Activated CD8-positive, alpha-beta T cell treated with anti-CD3 and anti-CD28 coated beads, Interleukin-2, amount 10 ng/mL, durations not matched to agents 7 days and 5 days (primary cell): ENCODE measurements at places on chromosomes 13 and 19.

DNA sequence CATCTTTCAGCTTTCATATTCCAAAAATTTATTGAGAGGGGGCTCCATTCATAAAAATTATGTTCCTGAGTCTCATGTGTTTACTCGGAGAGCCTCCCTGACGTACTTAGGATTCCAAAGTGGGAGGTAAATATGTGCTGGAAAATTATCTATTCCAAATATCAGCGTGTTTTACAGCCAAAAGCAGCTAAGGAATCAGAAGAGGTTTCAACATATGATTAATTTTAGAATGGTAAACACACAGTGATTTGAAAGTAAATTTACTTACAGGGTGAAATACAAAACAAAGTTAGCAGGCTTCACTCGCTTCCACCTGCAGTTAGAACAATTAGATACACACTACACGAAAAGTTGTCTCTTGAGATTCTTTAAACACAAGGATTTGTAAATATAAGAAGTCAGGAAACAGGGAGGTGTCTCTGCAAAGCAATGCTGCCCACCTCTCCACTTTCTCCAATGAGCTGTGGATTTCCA lies 313.8 kb upstream of the NBEA start:
- no peak for DNase-seq

DNA sequence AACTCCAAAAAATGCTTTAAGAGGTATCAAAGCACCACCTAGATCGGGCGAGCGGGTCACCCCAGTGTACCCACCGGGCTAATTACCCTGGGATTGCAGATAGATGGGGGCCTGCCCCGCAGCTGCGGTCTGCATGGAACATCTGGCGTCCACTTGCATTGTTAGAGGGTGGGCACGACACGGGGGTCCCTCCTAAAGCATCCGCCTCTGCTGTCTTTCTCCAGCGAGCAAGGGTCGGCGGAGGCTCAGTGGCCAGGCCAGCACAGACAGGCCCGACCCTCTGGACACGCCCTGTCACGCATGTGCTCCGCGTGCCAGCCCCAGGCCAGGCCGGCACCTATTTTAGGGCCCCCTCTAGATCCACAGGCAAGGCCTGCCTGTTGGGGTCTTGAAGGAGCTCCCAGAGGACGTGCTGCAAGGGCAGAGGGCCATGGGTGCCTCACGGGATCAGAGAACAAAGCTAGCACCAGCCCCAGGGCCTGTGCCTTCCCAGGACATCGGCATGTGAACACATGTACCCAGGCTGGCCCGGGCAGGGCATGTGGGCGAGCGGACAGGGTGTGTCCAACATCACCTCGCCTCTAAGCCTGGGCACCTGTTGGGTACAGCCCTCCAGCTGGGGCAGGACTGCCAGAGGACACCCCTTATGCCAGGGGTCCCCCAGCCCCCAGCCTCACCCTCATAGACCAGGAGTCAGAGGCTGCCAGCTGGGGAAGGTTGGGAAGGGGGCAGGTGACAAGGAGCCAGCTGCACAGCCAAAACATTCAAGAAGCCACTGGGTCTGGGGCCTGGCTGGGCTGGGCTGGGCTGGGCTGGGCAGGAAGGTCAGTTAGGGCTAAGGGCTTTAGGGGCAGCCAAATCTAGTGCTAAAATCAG lies 35.6 kb upstream of the NANOS3 start:
- DNase-seq: no peak

- no peak for DNase-seq
Observed at GRCh38 chr19:6886277-6886897, 992 bp upstream of the ADGRE1 start.

- DNase-seq: no peak
Observed at GRCh38 chr13:83794583-83794982, 87.7 kb downstream of the SLITRK1 start.

DNA sequence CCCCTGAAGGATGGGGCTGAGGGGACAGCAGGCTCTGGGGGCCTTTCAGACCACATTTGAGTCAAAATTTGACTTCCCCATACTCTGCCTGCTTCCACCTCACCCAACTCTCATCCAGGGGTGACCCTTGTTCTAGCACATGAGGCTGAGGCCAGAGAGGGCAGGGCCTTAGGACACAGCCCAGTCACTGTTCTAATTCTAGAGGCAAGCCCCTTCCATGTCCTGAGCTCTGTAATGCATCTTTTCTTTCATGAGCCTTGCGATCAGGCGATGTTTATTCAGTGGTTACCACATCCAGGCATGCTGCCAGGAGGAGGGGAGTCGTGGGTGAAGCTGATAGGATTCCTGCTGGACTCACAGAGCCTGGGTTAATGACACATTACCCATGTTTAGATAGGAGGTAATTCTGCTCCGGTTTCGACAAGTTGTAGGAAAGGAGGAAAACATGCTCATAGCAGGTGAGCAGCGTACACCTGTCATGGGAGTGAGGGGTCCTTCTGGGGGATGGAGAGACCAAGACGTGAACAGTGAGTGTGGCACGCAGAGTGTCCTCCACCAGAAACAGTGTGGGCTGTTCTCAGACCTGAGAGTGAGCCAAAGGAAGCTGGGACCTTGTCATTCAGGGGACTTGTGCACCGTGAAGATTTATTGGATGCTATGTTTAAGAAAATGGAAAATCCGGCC lies 9.3 kb downstream of the RPS9 start:
- peak; percentile 36 for DNase-seq
